ENCODE measurements at places on chromosomes 7 and 10.

DNA sequence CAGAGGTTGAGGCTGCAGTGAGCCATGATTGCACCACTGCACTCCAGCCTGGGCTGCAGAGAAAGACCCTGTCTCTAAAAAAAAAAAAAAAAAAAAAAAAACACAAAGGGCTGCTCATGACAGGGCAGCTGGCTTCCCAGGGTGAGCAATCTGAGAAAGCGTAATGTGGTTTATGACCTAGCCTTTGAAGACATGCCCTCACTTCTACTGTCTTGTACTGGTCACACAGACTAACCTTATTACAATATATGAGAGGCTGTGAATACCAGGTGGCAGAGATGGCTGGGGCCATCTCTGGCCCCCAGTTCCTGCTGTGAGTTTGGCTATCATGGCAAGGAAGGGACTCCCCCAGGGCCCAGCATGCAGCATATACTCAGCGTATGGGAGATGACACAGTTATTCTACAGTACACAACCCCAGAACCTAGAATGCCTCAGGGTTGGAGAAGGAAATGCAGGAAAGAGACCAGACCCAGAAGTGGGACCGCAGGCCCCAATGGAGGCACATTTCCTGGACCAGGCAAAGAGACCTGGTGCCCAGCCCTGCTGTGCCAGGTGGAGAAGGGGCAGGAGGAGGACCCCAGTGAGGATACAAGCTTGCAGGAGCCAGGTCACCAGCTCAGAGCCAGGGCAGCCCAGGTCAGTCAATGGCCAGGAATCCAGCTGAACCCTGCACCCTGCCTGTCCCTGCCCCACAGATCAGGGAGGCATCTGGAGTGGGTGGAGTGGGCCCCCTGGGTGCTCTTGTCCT, 26.3 kb downstream of the NPTX2 start:
- no peak for DNase-seq
- H3K4me3 ChIP-seq = no peak overlapping the region
- no peaks in the 10 kb centered on the region for H3K27me3 ChIP-seq
- no peak overlapping the region for H3K27ac ChIP-seq

DNA sequence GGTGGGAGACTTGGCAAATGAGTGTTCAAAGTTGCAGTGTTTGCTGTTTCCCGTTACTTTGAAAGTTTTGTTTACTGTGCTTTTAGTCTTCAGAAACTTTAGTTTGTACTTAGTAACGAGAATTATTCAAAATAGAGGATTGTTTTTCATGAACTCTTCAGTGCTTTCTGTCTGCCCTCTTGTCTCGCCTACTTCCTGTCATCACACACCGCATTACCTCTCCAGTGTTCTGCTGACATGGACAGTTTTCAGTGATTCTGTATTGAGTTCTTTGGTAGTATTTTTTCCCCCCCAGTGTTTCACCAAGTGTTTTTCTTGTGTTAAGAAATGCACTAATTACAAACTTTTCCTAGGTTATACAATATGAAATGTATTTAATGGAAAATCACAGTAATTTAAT, 207.0 kb downstream of the MLLT10 start:
- H3K4me1 ChIP-seq = peaks cover 49% of the 10 kb centered on the region
- H3K4me3 ChIP-seq = no peak overlapping the region
- peak; percentile 70 for DNase-seq
- H3K27me3 ChIP-seq = no peaks in the 10 kb centered on the region

GRCh38 chr10:119348516-119349240, 141.3 kb downstream of the GRK5 start:
- no peak for DNase-seq
- no peaks in the 10 kb centered on the region for H3K27me3 ChIP-seq
- peaks cover 22% of the 10 kb centered on the region for H3K36me3 ChIP-seq
- H3K4me3 ChIP-seq = no peak overlapping the region
- H3K27ac ChIP-seq = no peak overlapping the region

DNA sequence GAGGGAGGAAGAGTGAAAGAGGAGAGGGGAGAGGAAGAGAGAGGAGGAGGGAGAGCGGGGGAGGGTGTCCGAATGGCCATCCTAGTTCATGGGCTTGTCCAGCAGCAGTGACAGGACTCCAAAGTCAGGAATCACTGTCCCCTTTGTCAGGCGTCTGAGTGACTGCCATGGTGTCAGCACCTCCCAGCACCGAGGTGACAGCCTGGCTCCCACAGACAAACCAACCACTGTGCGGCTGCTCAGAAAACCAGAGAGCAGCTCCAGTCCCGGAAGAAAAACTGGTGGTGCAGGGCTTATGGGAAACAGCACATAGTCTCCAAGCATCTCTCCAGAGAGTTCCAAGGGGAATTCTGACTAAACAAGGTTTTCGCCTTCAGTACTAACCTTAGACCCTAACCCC, 18.9 kb upstream of the FGFR2 start:
- no peak overlapping the region for H3K27ac ChIP-seq
- no peak overlapping the region for H3K4me3 ChIP-seq
- no peaks in the 10 kb centered on the region for H3K4me1 ChIP-seq
- no peaks in the 10 kb centered on the region for H3K27me3 ChIP-seq
- H3K36me3 ChIP-seq = no peaks in the 10 kb centered on the region
- no peak for DNase-seq

- no peaks in the 10 kb centered on the region for H3K27me3 ChIP-seq
- DNase-seq = no peak
- no peak overlapping the region for H3K27ac ChIP-seq
Measured at GRCh38 chr7:33420311-33420940, 291.1 kb downstream of the BBS9 start.
